ENCODE measurements at places on chromosomes 7 and 10.

- no peak for DNase-seq
These were observed 31.6 kb downstream of the DYDC1 start for GRCh38 chr10:80324891-80325364.

DNA sequence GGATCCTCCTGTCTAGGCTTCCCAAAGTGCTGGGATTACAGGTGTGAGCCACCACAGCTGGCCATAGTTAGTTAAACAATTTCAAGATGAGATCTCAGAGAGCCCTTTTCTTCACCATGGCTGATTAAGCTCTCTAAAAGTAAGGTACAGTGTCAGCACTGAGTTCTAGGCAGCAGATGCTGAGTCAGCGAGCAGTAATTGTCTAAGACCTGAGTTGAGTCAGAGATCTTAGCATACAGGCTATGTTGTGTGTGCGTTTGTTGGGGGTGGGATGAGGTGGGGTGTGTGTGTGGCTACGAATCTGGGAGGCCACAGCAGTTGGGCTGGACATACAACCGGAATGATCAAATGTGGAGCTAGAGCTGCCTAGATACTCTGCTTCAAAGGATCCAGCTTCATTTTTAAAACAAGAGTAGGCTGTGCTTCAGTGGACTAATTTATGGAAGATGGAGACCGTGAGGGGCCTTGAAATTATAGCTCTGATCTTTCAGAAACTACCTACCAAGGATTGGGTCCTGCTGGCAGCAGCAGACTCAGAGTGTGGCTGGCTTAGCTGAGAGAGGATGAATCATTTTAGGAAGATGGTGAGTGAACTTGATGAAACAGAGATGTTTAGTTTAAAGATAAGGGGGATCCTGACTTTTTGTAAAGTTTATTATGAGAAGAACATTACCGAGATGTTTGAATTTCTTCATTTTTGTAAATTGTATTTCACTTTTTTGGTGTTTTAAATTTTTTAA lies 17.5 kb upstream of the MTPN start:
- peak; percentile 51 for DNase-seq

- no peak for DNase-seq
These were observed 19.2 kb downstream of the OGDHL start for GRCh38 chr10:49742683-49743463.

DNA sequence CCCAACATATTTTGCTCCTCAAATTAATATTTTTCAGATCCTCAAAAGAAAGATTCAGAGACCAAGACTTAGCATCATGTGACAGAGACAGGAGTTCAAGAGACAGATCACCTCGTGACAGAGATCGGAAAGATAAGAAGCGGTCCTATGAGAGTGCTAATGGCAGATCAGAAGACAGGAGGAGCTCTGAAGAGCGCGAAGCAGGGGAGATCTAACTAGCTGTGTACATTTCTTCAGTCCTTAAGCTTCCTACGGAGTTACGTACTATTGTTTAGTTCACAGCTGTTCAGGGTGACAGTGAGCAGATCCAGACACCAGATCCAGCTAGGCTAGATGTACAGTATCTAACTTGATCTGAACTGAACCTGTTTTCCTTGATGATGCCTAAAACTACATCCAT lies 61.3 kb downstream of the KLRG2 start:
- no peak for DNase-seq

DNA sequence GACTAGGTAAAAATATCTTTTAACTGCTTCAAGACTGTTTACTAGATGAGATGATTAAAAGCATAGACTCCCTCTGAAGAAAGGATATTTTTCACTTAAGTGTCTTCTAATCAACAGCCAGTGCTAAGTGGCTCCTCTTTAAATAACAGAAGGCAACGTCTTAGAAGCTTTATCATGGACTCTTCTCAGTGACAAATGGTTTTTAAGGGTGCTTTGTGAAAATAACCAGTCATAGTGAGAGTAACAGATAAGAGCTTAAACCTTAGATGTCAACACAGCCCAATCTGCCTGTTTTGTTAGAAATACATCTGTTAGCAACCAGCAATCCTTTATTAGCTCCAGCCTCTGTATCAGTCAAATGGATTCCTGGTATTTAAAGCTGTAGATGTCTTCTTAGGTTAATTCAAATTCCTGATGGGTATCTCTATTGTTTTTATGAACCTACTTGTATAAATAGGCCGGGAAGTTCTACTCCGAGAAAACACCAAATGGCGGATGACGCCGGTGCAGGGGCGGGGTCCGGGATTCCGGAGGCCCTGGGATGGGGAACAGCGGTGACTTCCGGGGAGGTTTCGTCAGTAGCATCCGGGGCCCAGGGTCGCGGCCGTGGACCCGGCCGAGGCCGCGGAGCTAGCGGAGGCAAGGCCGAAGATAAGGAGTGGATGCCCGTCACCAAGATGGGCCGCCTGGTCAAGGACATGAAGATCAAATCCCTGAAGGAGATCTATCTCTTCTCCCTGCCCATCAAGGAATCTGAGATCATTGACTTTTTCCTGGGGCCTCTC lies 285.4 kb downstream of the GPR37 start:
- no peak for DNase-seq

GRCh38 chr10:112336556-112337201 lies 37.2 kb upstream of the ACSL5 start:
- DNase-seq, result no peak

- DNase-seq, result no peak
These were observed 62.0 kb upstream of the SEMA3A start for GRCh38 chr7:84256571-84256971.

DNA sequence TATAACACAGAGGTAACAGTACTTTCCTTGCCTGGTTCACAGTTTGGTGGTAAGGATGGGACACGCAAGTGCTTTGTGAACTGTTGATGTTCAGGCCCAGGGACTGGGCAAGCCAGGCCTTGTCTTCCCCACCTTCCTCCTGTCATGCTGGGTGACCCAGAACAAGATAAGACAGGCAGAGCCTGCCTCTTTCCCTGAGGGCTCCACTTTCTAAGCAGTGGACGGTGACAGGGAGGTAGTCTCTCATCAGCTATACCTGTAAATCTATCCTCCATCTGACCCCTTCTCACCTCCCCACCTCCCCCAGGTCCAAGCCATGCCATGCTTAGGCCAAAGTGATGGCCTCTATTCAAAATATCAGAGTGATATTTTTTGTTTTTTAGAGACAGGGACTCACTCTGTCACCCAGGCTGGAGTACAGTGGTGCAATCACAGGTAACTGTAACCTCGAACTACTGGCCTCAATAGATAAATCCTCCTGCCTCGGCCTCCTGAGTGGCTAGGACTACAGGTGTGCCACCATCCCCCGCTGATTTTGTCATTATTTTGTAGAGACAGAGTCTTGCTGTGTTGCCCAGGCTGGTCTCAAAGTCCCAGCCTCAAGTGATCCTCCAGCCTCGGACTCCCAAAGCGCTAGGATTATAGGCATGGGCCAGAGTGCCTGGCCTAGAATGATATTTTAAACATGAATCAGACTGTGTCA lies 42.8 kb downstream of the PDLIM1 start:
- no peak for DNase-seq

- DNase-seq, result no peak
These were observed 39.0 kb downstream of the RAB11FIP2 start for GRCh38 chr10:118007773-118008172.

DNA sequence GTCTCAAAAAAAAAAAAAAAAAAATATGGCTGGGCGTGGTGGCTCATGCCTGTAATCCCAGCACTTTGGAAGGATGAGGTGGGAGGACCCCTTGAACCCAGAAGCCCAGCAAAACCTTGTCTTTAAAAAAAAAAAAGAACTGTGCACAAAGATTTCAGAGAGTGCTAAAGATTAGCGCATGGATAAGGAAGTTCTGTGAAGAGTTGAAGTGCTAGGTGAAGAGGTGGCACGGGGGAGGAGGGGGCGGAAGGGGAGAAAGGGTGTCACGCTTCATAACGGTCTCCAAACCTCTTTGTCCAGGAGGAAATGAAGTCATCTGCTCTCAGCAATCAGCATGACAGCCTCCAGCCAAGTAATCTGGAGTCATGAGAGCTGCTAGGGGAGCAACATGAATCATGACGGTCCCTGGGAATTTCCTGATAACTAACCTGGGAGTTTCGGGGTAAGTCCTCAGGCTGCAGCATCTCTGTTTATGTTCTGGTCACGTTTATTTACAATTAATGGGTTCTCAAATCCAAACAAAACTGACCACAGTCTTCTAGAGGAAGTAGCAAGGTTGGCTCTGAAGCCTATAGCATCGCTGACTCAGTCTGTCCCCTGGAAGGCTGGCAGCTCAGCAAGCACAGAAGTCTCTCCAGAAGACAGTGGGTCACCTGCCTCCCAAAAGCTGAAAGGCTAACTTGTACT lies 1.9 kb upstream of the PLAU start:
- peak; percentile 86 for DNase-seq

GRCh38 chr7:41536873-41537665 lies 165.8 kb downstream of the INHBA start:
- DNase-seq, result no peak

DNA sequence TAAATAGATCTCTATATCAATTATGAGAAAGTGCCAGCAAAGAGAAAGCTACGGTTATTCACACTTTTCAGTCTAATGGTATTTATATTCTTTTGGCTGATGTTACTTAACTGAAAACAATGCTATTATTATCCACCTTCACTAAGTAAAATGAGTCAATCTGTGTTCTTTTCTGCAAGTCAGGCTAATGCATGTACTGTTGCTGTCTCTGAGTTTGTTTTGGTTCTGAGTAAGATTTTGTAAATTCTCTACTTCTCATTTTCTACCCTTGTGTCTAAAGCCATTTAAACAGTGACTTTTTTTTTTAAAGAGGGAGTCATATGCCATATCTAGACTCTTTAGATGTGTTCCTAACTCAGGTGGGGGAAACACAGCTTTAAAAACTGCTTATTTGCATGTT lies 7.5 kb downstream of the VWC2 start:
- DNase-seq, result no peak

- peak; percentile 4 for DNase-seq
These were observed 156.0 kb downstream of the SEMA3D start for GRCh38 chr7:85030893-85031292.

- DNase-seq, result no peak
These were observed 303.9 kb downstream of the REEP3 start for GRCh38 chr10:63825111-63825510.

DNA sequence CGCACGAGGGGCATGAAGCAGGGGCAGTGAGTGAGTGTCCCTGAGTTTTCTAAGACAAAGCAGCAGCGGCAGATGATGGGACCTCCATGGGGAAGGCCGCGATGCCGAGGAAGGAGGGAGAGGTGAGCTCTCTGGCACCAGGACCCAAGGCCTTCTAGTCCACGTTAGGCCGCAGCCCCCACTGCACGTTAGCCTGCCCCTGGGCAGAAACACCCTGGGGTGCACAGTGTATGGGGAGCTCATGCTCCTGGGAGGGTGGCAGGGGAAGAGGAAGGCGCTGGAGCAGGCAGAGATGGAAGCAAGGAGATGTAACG lies 97.3 kb upstream of the IKZF1 start:
- no peak for DNase-seq

DNA sequence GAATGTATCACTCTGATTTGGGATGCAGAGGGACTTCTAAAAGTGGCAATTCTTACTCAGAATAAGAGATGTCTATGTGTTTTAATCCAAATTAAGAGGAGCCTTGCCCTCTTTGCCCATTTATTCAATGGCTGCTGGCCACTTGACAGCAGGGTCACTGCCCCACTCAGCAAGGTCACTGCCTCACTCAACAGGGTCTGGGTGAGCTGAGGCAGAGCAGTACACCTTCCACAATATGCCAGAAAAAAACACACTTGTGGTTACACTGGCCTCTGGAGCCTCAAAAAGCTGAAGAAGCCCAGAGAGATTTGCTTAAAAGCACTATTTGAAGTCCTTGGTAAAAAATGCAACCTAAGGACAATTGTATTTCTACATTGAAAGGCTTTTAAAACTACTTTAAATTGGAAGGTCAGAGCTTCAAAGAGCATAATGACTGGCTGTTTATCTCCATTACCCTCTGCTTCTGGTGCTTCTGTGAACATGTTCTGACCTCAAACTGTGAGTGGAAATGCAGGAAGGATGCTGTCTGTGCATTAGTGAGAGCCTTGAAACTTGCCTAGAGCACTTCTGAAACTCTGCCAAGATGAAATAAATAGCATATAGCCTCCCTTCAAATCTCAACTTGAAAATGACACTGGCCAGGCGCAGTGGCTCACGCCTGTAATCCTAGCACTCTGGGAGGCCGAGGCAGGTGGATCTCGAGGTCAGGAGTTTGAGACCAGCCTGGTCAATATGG lies 35.1 kb upstream of the WIPF3 start:
- no peak for DNase-seq

DNA sequence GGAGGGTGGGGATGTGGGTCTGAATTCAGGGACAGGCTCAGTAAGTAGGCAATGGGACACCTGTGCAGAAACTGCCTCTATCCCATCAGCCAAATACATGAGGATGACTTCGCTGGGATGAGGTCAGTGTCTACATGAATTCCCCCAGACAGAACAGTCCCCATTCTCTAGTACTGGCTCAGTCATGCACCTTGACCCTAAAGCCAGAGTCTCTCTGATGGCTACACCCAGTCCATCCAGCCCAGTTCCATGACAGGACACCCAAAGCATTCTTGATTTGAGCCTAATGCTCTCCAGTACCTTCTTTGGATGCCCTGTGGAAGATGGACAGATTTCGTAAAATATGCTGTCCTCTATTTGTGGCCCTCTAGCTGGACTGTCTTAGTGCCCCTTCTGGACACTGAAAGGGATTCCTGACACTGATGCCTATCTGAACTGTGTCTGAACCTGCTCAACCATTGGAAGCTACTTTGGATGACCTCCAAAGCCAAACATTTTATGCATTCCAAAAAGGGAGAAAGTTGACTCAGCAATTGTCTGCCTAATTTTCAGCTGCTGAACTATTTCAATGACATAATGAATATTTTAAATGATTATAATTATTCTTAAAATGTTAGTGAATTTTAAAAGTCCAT lies 14.6 kb downstream of the SFRP4 start:
- DNase-seq, result no peak

GRCh38 chr7:142602756-142603155 lies 146.5 kb upstream of the PRSS1 start:
- DNase-seq, result no peak

DNA sequence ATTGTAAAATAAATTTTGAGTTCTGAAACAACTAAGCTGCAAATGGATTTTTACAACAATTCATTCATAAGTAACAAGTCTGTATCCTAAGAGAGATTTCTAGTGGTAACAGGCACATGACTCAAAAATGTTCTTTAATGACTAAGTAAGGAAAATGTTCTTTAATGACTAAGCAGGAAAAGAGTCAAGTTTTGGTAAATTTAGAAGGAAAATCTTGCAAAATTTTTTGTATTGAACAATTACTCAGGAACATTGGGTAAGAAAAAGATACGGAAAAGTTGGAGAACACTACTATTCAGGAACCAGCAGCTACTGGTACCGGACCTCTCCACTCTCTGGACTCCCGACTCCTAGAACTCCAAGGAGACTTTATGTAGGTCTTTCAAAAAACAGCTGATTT lies 33.5 kb downstream of the HYCC1 start:
- no peak for DNase-seq

DNA sequence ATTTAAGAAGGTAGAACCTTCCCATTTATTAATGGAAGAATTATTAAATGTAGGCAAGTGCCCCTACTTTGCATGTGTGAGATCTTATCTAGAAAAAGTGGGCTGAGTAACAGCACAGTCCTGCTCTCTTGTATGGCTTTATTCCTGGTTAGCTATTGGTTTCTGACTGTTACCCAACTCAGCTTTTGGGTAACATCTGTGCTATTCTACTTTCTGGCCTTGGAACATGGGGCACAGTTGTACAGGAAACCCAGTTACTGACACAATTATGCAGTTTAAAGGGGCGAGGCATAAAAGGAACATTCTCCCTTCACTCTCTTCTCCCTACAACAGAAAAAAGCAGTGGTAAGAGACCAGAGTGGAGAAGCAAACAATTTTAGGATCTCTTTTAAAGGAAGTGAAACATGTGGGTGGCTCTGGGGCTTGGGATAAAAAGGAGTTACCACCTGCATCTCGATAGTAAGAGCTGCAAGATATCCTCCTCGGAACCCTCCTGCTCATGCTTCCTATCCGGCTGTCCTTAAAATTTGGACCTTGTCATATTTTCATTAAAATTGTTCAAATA lies 16.0 kb downstream of the NUDT5 start:
- DNase-seq, result no peak
